ENCODE measurements at places on chromosomes 11 and 22.

DNA sequence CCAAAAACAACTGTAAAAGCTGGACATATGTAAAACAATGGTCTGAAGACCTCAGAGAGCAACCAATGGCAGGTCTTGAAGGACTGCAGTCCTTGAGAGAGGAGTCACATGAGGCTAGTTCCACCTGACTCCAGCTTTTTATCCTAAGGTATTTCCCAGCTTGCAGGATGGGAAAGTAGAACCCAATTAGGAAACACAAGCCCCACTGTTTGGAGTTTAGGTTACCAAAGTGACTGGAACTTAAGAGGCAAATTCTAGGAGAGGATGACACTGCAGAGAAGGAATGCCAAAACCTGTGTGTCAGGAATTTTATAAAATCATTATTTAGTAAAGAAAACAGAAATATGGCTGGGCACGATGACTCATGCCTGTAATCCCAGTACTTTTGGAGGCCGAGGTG lies 18.4 kb downstream of the OR2AT4 start:
- no peak for DNase-seq

DNA sequence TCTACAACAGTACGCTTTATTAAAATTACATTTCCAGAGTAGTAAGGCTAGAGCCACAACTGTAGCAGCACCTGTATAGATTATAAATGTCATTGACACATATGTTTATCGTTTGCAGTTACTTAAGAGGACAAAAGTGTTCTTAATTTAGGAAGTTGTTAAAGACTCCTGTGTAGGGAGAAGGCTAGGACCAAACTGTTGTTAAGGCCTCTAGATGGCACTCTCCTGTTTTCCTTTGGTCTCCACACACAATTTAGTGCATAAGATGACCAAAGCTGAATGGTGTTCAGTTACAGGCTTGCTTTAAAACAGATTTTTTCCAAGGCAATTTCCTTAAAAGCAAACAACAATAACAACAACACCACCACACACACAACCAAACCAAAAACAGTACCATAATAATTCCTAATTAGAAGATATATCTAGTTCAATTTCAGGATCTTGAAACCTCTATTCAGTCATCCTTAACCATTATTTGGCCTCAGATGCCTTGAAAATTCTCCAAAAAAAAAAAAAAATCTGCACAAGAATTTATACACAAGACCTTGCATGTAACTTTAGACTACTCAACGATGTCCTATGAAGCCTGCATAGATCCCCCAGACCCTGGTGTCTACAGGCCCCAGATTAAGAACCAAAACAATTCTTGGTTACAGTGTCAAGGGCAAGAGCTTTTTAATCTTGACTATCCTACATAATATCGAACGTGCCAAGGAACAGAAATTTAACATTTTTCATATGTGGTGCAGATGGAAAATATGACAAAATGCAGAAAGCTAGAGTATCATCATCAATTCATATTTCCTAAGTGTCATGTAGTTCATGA lies 42.6 kb upstream of the APOA1 start:
- peak; percentile 54 for DNase-seq

DNA sequence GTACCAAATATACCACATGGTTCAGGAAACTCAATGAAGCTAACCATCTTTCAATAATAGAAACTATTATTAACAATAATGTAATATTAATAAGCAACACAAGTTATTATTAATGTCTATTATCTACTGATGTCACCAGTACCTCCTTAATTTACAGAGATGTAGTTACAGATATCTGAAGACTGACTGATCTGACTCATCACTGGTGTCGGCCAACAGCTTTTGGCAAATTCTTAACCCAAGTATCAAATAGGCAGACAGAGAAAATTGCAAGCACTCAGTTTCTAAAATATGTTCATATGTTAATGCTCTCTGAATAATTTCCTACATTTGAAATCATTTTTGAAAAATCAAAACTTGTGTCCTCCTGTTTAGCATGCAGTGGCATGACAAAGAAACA lies 100.4 kb upstream of the DDI1 start:
- no peak for DNase-seq

DNA sequence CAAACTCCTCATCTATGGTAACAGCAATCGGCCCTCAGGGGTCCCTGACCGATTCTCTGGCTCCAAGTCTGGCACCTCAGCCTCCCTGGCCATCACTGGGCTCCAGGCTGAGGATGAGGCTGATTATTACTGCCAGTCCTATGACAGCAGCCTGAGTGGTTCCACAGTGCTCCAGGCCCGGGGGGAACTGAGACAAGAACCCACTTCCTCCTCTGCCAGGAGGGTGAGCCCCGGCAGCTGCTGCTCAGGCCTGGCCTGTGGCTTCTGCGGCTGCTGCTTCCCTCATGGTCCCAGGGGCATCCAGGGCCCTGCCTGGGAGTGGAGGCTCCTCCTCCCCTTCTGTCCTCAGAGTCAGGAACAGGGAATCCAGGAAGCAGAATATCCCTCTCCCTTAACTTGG lies 98.4 kb downstream of the ZNF280B start:
- no peak for DNase-seq

- DNase-seq, result no peak
Observed at GRCh38 chr11:34284811-34285481, 72.9 kb downstream of the ABTB2 start.

- DNase-seq, result peak; percentile 12
Observed at GRCh38 chr11:42524534-42525227, 787.1 kb upstream of the API5 start.

GRCh38 chr11:107590460-107591377 lies at the start of gene ELMOD1:
TSS of gene ELMOD1 (plus strand) at chr11:107591147. CDS start at chr11:107618190, 27,043 bp downstream.
- peak; percentile 24 for DNase-seq

DNA sequence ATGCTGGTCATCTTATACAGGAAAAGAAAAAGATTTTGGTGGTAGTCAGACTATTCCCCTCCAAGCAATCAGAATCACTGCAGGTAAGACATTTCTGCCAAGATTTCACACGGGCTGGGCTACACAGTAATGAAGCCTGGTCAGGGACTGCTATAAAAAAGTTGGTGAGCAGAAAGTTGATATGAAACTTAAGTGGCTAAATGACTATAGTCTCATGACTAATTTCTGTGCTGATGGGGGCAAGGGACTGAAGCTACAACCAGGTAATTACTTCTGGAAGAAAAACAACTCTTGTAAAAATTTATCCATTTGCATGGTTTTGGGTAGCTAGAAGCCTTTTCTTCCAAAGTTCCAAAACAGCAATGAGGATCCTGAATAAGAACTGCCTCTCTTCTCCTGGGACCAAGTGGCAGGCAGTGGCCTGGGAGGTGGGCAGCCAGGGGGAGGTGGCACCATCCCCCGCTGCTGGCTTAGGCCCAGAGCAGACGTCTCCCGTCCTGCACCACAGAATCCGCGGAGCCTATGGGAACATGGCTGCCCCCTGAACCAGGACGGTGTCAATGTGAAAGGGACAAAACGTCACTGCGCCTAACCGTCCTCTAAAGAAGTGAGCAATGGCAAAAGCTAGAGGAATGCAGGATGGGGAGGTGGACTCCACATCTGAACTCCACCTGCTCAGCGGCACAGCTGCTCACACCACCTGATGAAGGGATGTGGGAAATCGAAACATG lies 122.6 kb upstream of the LMO1 start:
- DNase-seq, result no peak

GRCh38 chr11:121412711-121413415 lies 39.3 kb upstream of the SORL1 start:
- no peak for DNase-seq

- DNase-seq, result no peak
Observed at GRCh38 chr11:76123248-76123647, 83.1 kb downstream of the WNT11 start.

DNA sequence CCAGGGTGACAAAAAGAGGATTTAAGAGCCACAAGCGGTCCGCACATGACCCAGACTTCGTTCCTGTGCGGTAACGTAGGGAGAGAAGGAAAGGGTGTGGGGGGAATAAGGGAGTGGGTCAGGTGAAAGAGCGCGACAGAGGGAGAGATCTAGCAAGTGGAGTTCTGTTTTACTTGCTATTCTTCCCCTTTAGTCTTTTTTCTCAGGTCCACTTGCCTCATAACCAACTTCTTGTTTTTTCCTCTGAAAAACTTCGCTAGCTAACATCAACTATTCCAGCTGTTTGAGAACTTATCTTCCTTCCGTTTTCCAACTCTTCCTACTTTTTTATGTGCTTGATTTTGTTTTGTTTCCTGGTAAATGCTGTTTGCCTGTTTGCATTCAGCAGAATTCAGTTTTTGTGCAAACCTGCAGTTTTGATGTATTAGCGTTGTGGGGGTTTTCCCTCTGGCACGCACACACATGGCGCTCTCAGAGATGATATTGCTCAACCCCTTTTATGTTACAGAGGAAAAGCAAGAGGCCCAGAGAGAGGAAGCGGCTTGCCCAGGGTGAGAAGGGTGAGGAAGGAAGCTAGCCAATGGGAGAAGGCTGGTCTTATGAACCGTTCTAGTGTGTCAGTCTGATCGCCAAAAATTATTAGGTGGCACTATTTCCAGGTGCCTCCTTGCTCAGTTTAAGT lies 592 bp upstream of the CTSC start:
- no peak for DNase-seq

All from GM19239 (cell line).